ENCODE measurements at places on chromosomes 16 and 17. TPM values are rescaled to one million over a fixed set of nuclear protein-coding genes. Genes with fewer than 3 reads are reported as not detected.

Gene CRK
- total RNA-seq = 51.9 TPM

Gene ADAD2
- total RNA-seq = not detected

DNA sequence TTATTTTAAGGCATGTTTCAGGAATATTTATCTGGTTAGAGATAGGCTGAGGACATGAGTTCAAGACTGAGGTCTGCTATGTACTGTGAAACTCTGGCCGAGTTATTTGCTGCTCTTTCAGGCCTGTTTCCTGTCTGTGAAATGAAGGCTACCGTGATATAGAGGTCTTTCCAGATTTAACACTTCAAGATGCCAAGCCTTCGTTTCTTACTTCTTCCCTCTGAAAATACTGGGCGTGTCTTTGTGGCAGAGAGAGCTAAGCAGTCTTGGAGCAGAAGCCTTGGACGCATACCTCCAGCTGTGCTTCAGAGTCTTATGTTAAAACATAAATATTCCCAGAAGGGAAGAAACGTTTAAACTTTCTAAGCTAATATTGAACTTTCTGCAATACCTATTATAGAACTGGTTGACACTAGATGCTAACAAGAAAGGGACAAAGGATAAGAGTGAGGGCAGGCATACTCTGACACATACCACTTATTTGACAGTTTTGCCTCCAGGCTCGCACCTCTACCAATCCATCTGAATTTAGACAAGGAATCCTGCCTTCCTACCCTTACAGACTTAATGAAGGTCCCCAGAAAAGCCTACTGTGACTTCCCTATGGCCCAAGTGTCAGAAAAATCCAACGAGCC is 17.5 kb downstream of the WIPI1 start:
- DNase-seq = no peak

GRCh38 chr17:66652840-66653507 is 181.9 kb upstream of the CACNG5 start:
- DNase-seq = no peak

GRCh38 chr16:30482366-30482765 is 9.8 kb downstream of the ITGAL start:
- DNase-seq = no peak

Gene CCNF
- total RNA-seq = 3.1 TPM

DNA sequence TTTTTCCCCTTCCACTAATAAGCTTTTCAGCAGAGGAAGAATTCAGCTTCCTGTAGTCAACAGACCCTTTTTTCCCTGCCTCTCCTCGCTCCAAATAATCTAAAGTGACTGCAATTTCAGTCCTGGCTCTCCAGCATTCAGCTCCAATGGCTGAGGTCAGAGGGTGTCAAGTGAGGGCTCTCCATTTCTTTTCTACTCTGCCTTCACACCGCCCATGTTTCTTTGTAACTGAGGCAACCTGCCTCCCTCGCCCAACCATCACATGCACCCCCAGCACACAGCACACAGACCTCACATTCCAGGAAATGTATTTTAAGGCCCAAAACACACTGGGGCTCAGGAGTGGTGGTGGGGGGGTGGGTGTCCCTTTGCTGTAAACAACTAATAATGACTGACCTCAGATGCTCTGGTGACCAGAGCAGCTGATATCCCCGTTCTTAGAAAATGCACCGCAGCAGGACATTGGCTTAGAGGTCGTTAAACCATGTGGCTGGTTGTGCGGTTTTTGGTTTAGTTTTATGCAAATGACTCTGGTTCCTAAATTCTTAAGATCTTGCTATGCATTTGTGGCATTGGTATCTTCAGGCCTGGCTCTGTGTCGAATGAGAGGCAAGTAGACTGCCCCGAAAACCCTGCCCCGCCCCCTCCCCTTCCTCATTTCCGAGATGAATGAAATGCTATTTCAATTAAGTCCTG is 203.6 kb downstream of the ZFHX3 start:
- DNase-seq = peak; percentile 41

DNA sequence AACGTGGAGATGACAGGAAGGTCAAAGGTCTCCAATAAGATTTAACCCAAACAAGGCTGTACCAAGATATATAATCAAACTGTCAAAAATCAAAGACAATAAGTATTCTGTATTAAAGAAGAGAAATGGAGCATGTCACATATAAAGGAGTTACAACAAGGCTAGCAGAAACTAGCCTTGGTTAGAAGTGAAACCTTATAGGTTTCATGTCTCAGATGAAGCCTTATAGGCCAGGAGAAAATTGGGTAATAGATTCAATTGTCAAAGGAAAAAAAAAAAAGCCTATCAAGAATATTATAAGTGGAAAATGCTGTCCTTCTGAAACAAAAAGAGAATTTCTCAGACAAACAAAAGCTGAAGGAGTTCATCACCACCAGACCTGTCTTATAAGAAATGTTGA is 419.4 kb downstream of the CDH11 start:
- no peak for DNase-seq

Gene GPS1
- total RNA-seq = 122 TPM

DNA sequence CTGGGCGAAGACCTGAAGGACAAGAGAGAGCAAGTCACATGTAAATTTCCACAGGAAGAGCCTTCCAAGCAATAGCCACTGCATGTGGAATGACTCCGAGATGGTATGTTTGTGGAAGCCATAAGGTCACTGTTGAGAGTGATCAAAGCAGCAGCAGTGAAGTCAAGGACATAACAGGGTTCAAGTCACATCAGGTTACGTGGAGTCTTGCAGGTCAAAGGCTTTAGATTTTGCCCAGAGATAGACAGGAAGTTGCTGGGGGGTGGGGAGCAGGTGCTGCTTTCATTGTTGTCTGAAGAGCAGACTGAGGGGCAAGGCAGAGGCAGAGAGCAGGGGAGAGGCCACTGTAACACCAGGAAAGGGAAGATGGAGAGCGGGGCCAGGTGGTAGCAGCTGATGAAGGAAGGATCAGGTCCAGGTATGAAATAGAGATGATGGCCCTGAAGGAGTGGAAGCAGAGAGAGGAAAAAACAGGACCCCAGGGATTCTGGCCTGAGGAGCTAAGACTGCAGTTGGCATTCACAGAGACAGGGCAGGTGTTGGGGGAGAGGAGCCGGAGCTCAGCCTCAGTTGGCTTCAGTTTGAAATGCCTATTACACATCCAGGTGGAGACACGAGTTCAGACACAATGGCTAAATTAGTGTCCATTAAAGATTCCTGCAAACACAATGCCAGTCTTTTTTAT is 129.3 kb upstream of the AXIN2 start:
- DNase-seq = no peak

DNA sequence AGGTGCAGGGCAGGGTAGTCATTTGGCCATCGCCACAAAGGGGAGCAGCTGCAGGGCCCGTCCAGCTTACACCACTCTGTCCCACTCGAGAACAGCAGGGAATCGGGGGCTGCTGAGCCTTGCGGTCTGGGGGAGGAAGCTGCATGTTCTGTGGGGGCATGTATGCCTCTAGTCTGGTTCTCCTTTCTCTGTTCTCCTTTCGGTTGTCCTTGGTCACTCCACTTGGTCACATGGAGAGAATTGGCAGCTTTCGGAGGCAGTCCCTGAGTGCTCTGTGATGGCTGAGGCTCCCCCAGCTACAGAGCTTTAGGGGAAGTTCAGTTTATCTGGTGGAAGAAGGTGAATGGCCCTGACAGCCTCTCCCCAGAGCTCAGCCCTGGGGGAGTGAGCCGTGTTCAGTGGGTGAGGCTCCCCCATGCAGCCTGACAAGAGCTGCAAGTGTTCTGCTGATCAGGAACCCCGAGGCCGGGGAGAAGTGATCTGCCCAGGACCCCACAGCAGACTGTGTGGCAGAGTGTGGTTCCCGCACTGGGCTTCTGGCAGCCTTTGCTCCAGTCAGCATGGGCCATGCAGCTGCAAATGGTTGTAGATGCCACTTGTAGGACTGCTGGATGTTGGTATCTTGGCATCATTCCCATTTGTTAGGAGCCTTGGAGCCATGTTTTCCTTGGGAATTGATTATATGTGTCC is 22.3 kb upstream of the SMPD3 start:
- DNase-seq = no peak

Gene CORO1A
- 0.21 TPM for total RNA-seq

DNA sequence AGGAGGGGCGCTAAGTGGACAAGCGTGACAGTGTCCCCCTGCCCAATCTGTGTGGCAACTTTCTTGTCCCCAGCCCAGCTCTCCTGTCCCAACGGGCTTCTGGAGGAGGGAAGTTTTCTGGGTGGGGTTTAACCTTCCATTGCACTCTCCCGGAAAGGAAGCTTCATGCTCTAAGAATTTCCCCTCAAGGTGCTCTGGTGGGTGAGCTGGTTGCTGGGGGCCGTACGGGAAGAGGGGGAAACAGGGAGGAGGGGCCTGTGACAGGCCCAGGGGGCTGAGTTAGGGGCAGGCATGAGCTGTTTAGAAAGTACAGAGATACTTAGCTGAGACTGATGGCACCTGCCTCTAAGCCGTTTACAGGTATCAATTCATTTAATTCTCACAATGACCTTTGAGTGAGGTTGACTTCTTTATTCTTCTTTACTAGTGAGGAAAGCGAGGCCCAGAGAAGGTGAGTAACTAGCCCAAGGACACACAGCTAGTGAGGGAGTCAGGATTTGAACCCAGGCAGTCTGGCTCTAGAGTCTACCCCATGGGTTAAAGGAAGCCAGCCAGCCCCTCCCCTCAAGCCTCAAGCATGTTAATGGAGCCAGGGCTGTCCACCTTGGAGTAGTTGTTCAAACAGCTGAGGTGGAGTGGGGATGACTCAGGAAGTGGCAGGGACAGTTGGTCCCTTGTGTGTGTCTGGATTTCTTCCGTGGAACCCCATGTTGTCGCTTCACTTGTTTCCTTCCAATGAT is 18.9 kb downstream of the ADGRG1 start:
- DNase-seq = peak; percentile 81

GRCh38 chr16:87465879-87466278 is 26.9 kb downstream of the ZCCHC14 start:
- DNase-seq = no peak

- DNase-seq = no peak
Observed at GRCh38 chr16:49478107-49478506, 104.5 kb downstream of the C16orf78 start.

Gene SPN
- total RNA-seq = not detected

Gene GCGR
- total RNA-seq = not detected

All from myocyte (in vitro differentiated cells).